ENCODE measurements at places on chromosomes 11 and 22.

GRCh38 chr11:126636911-126637794, 281.7 kb downstream of the ST3GAL4 start:
- no peak for DNase-seq

DNA sequence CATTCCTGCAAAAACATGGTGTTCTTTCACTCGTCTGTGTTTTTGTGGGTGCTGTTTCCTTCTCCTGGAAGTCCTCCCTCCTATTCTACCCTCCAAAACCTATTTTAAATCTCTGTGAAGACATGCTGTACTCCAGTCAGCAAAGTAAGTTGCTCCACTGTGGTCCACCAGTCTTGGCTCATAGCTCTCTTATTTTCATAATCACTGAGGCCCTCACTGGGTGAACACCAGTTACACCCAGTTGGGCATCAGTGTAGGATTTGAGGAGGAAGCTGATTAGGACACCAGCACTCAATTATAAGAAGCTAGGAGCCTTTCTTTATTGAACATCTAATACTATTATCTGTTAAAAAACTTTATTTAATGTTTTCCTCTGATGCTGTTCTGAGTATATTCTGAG, 23.9 kb upstream of the EED start:
- DNase-seq: no peak

DNA sequence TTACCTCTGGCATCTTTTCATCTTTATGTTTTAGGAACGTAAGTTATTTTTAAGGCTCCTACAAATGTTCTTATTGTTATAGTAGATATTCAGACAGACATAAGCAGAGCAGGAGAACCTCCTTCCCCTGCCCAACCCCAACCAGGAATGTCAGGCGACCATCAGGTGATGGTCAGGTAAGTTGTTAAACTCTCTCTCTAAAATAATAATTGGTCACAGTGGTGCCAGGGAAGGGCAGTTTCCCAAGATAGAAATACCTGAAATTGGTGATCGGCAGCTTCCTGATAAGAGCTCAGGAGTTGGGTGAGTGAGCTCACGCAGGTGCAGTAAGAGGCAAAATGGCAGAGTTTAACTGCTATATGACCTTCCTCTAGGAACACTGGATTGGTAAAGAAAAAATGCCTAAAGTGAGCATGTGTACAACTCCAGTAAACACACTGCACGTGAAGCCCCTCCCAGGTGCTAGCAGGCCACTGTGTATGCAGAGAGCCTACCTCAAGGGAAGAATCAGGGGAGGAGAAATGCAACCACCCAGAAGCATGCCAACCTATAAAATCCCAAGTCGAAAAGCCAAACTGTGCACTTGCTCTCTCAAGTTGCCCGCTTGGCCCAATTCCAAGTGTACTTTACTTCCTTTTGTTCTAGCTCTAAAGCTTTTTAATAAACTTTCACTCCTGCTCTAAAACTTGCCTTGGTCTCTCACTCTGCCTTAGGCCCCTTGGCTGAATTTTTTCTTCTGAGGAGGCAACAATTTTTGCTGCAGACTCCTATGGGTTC, 273.9 kb downstream of the SBF2 start:
- DNase-seq: no peak

DNA sequence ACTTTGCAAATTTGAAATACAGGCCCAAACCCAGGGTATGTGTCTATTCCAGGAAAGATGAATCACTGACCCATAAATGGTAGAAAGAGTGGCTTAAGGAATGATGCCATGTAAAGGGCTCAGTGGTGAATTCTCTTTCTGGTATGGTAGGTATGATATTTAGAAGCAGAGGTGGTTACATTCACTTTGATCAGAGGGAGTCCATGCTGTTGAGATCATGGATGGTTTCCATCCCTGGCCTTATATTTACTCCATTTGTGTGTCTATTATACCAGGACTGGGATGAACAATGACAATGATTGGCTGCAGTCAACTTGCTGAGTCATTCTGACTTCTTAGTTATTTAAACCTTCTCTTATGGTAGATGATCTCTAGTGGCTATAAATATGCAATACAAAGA, 419.8 kb upstream of the LRRC4C start:
- no peak for DNase-seq

GRCh38 chr22:24427500-24428164, at the start of gene ADORA2A:
Gene ADORA2A (plus strand): TSS chr22:24427599. CDS start chr22:24433405, 5,806 bp downstream.
- DNase-seq: no peak

- no peak for DNase-seq
Observed at GRCh38 chr22:44151676-44152075, 29.0 kb upstream of the PARVG start.

DNA sequence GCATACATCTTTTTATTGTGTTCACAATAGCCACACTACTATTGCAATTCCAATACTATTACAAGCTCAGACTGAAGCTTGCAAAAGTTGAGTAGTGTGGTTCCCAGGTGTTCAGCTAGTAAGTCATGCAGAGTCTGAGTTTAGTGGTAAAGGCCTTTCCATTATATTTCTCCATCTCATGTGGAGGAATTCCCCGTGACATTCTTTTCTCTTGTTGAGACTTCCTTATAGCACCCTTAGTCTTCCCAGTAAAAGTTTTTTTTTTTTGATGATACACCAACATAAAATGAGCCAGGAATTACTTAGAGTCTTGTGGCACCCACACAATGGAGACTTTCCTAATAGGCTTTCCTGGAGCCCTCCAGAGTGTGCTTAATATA, 110.8 kb downstream of the UVRAG start:
- no peak for DNase-seq

DNA sequence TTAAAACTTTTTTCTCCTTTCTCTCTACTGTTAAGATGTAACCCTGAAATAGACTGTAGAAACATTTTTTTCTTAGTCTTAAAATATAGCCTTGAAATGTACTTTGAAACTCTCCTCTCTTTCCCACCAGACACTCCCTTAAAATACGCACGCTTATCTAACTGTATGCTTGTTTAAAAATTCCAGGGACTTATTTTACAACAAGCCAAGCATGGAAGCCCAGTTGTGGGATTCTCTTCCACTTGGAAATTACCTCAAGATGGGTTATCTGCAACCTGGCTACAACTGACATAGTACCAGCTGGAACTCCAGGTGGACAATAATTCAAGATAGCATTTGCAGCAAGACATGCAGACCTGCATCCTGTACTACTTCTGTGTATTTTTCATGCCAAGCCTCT, 12.1 kb upstream of the CHORDC1 start:
- DNase-seq: no peak

DNA sequence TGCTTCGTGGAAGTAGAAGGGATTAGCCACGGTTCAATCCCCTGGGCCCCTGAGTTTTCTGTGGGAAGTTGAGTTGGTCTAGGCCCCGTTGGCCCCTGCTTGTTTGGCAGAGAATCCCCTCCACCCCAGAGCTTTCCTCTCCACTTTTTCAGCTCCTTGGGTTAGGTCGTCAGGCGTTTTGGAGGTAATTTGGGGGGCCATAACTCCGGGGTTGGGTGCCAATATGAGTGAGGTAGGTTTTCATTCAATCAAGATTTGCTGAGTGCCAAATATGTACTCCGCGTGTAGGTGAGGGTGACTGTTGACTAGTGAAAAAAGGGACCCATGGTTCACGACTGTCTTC, 590 bp downstream of the ATG13 start:
- DNase-seq: no peak

DNA sequence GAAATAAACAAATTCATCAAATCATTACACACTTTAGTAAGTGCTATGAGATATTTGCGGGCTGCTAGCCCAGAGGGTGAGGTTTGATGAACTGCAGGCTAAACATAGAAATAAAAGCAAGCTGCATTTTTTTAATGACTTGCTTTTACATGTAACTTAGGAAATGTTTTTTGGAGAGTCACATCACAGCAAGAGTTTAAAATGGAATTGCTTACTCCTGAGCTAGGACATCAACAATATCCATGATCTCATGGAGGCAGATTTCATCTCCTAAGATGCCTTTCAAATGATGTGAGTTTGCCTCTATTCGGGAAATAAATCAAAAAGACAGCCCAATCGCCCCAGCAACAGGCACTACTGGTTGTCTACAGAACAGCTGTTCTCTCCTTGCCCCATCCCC, 73.4 kb upstream of the CD44 start:
- no peak for DNase-seq

- DNase-seq: no peak
Observed at GRCh38 chr22:46675938-46676337, 55.8 kb downstream of the GRAMD4 start.

DNA sequence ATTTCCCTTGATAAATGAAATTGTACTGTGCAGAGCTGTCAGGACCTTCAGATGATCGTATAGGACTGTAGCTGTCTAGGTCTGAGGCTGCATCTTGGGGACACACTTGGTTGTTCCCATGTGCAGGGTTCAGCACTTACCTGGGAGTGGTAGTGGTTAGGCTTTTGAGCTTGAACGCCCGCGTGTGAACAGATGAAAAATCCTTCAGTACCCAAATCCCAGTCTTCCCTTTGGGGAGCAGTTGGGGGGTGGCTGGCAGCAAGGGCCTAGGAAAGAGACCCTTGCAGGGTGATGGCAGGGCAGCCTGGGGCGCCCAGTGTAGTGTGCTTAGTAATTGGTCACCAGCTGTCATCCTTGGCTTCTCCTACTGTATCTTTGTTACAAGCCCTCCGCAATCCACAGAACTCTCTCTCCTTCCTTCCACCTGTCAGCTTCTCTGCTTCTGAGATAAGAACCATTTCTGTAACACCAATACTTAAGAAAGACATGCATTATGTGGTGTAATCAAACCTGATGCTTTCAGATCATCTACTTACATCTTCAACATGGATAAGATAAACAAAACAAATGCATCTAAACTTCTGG, 64.6 kb downstream of the MORC2 start:
- no peak for DNase-seq

DNA sequence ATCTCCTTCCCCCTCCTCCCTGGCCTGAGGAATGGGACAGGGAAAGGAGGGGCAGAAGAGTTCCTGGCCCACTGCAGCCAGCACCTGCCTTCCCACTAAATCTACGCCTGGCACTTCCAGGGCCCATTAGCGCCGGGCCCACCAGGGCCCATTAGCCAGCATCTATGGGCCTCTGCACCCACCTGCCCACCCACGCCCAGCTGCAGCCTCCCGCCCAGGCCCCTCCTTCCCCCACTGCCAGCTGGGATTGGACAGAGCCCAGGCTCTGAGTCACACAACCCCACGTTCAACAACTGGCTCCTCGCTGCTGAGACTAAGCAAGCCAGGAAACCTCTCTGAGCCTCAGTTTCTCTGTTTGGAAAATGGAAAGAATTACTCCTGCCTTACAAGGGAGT, 48.7 kb downstream of the CYTH4 start:
- DNase-seq: no peak

DNA sequence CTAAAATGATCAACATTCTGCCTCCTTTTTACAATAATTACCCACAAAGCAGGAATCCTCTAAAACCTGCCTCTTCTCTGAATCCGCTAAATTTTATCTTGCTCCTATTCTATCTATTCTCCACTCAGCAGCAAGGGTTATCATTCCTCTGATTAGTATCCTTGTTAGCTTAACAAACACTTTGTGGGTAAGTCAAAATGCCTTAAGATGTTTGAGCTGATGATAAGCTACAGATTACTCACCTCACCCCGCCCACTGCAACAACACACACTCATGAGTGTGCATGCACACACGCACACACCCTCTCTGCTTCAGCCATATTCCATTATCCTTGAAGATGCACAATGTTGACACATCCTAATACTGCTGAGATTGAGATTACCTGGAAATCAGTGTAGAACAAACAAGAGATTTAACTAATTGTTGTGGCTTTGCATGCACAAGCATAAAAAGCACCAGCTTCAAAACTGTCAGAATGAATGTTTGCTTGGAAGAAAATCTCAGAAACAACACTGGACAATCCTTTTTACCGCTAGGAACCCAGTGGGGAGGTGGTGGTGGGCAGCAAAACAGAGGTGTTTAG, 130.9 kb downstream of the BBOX1 start:
- no peak for DNase-seq

DNA sequence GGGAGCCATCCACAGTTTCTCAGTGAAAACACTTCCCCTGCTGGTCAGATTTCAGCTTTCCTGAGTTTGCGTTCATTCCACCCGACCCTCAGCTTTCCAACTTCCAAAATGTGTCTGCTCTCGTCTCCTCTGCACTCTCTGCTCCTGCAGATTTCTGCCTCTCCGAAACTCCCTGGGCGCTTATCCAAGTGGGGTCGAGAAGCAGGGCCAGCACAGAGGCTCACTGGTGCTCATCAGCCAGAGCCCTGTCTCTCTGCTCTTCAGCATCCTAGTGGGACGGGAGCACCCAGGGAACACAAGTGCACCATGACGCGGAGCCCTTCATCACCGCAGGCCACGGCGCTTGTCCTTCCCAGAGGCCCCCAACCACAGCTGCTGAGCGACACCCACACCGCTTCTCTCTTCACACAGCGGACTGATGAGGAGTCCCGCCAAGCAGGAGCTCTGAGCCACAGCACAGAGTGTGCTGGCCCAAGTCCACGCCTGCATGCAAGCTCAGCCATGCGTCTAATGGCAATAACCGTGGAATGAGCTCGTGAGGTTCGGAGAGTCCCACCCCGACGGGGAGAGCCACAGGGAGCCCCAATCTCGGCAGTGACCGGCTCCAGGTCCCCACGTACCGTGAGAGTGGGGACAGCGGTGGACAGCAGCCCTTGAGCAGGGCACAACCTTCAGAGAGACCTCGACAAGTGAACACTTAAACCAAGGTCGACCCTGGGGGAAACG, 27.9 kb upstream of the MOB2 start:
- DNase-seq: no peak

- no peak for DNase-seq
Observed at GRCh38 chr22:40310081-40310767, 36.1 kb upstream of the ADSL start.

- DNase-seq: no peak
Observed at GRCh38 chr11:46942172-46942571, 5.6 kb downstream of the CSTPP1 start.

- DNase-seq: no peak
Observed at GRCh38 chr11:10044618-10045017, 249.4 kb downstream of the SBF2 start.

DNA sequence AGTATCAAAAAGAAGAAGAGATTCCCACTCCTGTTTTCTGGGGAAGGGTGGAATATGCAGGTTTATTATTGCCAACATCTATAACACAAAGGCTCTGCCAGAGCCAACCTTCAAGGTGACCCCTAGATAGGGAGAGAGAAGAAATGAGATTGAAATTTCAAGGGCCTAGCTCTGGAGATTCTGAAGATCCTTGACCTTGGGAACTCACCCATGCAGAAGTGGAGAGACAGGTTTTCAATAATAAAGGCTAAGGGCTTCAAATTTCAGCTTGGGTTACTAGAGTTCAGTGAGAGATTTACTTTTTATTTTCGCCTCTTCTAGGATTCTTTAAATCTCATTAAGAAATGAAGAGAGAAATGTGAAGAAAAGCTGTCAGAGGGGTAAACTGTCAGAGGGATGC, 98.4 kb downstream of the CD44 start:
- DNase-seq: no peak

DNA sequence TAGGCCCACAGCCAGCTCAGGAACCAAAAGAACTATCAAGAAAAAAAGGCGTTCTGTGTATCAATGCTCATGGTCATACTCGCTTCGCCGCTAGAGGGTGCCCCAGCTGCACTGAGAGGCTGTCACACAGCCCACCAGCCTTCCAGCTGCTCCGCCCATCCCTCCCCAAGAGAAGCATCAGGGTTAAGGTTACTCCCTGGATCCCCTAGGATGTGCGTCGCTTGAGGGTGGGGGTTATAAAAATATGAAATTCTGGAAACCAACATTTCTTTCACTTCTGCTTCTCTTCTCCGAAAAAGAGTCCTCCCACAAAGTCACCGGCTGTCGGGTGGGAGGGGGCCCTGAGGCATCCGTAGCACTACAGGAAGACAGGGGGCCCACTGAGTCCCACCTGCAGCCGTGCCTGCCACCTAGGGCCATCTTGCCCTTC, 1.7 kb downstream of the CBX6 start:
- DNase-seq: peak; percentile 64

- DNase-seq: no peak
Observed at GRCh38 chr11:69485337-69486041, 4.0 kb downstream of the LINC01488 start.

GRCh38 chr11:126840201-126840886, 160.2 kb downstream of the KIRREL3 start:
- no peak for DNase-seq

Data from substantia nigra (tissue), 51 donors.